Fibroblast of skin of right biceps (primary cell): ENCODE measurements at places on chromosomes 7 and 10.

DNA sequence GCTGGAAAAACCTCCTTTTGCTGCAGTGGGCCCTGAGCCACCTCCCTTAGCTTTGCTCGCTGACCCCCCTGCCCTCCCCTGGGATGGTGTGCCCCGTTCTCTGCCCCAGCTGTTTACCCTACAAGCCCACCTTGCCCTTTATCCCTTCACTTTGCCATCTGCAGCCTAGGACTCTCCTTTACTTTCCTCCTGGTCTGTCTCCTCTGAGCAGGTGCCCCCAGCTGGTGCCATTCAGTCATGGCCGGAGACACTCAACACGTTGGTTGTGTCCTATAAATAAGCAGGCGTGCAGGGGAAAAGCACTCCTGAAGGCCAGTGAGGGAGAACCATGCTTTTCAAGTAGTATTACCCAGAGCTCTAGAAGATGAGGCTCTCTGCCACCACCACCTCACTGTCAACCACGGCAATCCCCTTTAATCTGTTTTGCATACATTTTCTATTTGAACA lies 6.1 kb downstream of the RASSF4 start:
- DNase-seq = no peak

- peak; percentile 54 for DNase-seq
Measured at GRCh38 chr10:98267894-98268693, at the start of gene LOXL4. Gene LOXL4, minus strand, starts transcription at chr10:98268194. Its CDS starts 5,175 bp downstream, at chr10:98263019.

GRCh38 chr10:59155556-59155955 lies 20.9 kb upstream of the PHYHIPL start:
- no peak for DNase-seq

GRCh38 chr7:108299251-108299973 lies 156.8 kb downstream of the NRCAM start:
- DNase-seq = peak; percentile 36

DNA sequence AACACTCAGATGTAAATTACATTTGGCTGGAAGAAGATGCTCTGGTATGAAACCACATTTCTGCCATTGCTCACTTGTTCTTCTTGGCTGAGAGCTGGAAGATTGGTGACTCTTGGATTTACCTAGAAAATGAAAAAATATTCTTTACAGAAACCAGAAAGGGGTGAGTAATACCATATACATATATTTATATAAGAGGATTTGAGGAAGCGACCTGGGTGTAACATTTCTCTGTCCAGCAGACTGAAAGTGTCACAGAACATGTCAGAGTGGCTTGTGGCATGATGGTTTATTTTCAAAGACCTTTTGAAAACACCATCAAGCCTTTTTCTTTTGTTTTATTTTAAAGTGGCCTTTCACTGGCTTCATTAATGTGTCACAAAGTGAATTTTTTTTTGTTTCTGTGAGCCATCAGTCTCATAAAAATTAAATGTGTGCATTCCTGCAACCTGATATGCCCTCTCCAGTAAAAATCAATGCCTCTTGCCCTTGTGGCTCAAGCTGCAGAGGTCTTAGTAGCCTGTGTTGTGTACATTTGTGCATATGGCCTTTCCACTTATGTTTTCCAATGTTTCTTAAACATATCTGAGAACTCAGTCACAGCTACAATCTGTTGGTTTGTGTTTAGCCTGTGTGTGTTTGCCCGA lies 23.5 kb downstream of the CREB5 start:
- DNase-seq = no peak

DNA sequence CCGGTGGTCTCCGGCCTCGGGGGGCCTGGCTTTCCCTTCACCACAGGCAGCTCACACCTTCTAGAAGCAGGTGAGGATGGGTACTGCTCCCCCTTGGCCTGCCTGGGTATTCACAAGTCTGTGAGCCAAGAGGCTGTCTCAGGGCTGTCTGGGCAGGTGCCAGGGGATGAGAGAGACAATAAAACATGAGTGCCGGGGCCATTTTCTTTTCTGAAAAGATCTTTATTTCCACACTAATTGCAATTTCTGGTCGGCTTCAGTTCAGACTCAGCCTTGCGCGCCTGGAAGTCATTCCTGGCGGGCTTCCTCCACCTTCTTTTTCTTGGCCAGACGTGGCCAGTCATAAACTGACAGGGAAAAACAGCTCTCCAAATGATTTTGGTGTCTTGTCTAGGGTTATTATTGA lies 171.2 kb downstream of the ARHGAP12 start:
- no peak for DNase-seq

DNA sequence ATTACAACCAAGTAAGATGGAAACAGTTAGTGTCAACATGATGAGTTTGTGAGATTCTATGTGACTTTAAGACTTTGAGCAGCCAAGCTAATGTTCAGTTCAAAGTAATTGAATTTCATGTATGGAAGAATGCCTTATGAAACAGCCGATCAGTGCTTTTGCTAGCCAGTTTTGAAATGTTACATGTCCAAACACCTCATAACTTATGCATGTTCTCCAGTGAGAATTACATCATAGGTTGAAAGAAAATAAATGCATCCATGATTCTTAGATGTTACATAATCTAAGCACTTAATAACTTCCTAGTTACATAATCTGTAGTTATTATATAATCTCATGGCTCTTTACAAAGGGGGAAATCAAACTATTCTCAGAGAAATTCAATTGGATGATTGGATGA lies 211.3 kb downstream of the BICC1 start:
- DNase-seq = peak; percentile 41

DNA sequence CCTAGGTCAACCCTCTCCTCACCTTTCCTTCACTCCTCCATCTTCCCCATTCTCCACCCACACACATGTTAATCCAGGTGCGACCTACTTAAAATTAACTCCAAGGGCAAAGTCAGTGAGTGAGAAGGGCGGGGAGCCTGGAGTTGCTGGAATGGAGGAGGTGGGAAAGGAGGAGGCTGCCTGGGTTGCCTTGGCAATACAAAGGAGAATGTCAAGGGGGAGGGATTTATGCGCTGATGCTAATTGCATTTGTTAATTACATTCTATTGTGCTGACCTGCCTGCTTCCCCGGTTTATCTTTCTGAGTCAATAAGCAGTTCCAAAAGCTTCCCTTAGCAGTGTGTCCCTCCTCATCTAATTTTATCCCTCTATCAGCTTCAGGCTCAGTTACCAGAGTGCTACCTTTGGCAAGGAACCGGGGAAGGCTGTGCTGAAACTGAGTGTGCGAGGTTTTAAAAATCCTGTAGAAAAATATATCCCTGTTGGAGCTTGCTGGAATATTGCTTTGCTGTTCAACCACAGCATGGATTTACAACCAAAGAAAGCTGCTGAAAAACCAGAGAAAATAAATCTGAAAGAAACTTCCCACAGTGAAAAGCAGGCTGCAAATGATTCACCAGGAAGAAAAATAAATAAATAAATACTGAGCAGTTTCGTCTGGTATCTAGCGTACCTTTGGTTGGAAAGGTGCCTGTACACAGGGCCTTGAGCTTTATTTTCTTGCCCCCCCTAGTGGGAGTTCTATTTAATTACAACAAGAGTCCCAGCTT lies 113.2 kb upstream of the DGKB start:
- DNase-seq = peak; percentile 73

GRCh38 chr7:75819711-75820110 lies 6.1 kb upstream of the CCL24 start:
- DNase-seq = no peak

GRCh38 chr7:37390114-37390513 lies 58.5 kb downstream of the ELMO1 start:
- no peak for DNase-seq

DNA sequence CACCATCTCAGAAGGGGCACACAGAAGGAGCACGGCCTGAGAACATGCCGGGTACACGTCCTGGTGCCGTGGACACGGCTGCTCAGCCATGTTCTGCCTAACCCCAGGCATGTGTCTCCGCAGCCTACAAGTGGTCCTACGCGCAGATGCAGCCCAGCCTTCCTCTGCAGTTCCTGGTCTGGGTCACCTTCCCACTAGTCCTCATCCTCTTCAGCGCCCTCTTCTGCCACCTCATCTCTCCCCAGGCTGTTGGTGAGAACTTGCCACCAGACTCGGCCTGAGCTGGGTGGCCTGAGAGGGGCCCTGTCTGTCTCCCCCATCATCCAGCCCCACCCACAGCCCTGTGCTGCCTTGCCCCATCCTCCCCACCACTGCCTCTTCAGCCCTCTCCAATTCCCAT lies 5.3 kb downstream of the CLCN1 start:
- DNase-seq = no peak

DNA sequence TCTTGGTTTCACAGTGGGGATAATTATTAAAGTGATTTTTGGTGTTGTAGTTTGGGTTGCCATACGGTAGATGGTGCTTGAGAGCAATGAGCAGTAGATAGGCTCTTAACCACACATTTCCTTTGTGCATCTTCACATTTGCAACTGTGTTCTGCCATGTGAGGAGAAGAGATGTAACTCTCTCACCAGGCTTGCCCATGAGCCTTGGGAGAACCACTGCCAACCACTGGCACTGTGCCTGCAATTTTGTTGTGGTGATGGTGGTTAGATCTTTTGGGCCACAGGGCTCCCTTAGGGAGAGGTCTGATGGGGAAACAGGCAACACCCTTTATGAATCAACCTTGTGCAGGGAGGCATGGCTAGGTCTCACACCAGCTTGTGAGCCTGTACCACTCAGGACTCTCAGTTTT lies 204.3 kb downstream of the CCDC7 start:
- DNase-seq = no peak

GRCh38 chr10:80411681-80412220 lies 3.4 kb downstream of the PRXL2A start:
- no peak for DNase-seq

DNA sequence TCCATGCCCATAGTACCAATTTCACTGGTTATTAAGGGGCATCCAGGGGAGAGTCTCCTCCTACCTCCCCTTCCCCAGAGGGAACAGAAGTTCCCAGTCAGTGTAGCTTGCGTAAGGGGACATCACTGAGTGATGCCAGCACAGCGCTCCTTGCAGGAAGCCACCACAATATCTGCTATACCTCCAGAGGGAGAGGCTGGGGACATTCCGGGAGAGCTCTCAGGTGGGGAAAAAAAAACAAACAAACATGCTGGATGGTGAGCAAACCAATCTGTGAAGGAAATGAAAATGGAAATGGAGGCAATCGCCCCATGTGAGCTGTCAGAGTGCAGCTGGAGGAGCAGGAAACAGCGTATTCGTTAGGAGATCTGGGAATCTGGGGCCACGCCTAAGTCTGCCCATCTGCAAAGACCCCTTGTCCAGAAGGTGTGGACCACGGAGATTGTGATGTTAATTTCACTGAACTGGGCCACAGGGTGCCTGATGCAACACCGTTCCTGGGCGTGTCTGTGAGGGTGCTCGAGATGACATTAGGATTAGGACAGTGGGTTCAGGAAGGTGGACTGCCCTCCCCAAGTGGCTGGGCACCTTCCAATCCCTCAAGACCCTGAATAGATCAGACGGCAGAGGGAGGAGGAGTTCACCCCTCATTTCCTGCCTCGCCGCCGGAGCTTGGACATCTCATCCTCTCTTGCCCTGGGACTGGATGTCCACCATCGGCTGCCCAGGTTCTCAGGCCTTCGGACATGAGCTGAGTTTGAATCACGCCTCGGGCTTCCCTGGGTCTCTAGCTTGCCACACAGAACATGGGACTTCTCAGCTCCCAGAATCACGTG lies 30.5 kb downstream of the GNA12 start:
- no peak for DNase-seq

DNA sequence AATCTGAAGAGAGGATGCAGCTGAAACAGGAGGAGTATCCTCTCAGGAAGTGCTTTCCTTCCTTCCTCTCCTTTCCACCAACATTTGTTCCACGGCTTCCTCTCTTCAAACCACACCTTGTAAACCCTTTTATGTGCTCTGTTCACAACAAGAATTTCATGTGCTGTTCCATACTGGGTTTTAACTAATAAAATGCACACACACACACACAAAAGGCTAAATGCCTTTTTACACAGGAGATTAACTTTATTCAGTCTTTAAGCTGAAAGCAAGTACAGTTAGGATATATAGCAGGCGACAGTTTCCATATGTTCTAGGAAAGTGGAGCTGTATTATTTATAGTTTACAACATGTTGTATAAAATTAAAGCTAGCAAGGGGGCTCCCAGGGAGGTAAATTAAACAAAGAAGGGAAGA lies 106.7 kb downstream of the REEP3 start:
- no peak for DNase-seq

- DNase-seq = no peak
Measured at GRCh38 chr10:127996586-127996985, 89.7 kb downstream of the PTPRE start.

- peak; percentile 31 for DNase-seq
Measured at GRCh38 chr7:106285855-106286492, 1.2 kb upstream of the NAMPT start.

- DNase-seq = no peak
Measured at GRCh38 chr7:157752832-157753291, 416.1 kb downstream of the DNAJB6 start.

DNA sequence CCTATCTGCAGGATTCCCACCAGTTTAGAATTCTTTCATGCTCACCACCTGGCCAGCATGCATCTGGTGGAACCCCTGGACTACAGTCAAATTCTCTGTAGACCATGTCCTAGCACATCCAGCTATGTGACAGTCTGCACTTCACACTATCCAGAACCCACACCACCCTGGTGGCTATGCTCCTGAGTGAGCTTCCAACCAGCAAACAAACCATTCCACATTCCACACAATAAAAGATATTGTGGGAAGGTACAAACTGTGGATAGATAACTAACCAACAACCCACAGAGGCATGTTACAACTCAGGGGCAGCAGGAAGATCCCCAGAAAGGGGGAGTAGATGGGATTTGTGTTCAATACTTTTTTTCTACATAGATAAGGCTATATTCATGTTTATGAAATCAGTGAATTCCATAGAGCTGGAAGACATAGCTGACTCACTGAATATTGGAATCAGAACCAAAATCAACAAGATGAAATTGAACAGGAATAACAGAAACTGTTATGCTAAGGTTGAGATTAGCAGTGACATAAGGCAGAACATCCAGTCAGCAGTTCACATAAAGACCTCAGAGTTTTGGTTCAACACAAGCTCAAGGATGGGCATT lies 72.5 kb downstream of the LRRC17 start:
- DNase-seq = peak; percentile 13

- DNase-seq = peak; percentile 82
Measured at GRCh38 chr7:74306730-74307469, 17.7 kb downstream of the CLIP2 start.
